ENCODE measurements at places on chromosomes 16 and 17.
A peak's percentile ranks its signal among the peaks of the same experiment; 100 is the strongest.

- DNase-seq, result peak; percentile 32
Measured at GRCh38 chr17:76683921-76684745, 26.6 kb downstream of the MXRA7 start.

DNA sequence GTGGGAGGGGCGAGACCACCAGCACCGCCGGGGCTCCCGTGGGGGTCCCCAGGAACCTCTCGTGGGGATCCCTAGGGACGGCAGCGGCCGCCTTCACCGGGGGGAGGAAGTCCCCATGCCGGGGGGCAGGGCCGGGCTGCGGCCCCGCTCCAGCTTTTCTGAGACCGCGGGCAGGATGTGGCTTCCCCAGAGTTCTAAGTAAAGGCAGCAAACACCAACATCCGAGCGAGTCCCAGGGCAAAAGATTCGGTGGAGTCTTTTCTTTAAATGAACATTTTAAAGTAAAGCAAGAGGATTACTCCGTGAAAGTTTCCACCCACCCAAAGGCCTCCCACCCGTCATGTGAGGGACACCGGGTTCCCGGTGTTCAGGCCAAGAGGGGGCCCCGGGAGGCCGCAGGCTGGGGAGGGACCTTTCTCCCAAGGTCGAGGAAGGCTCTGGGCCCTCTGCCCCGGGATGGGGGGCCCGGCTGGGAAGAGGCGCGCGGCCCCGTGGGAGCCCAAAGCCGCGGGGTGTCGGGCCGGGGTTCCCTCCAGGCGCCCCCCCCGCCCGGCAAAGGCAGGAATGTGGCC, 137.2 kb upstream of the RPH3AL start:
- no peak for DNase-seq

GRCh38 chr17:76772842-76773525, 35.1 kb downstream of the MFSD11 start:
- DNase-seq, result no peak

- DNase-seq, result no peak
Measured at GRCh38 chr16:17803625-17804410, 333.1 kb upstream of the XYLT1 start.

DNA sequence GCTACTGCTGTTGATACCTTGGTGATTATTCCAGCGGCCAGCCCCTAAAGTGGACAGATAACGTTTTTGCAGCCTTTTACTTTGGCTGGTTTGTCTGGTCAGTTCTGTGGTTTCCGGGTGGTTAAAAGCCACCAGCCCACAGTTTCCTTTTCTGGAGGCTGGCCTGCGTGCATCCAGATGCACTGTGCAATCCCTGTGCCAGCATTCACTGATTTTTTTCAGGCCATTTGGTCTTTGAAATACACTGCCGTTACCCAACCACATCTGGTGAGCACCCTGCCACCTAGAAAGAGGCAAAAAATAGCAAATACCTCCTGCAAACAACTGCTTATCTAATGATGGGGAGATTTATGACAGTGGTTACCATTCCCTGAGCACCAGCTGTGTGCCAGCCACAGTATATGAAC, 797 bp downstream of the NUDT7 start:
- no peak for DNase-seq

DNA sequence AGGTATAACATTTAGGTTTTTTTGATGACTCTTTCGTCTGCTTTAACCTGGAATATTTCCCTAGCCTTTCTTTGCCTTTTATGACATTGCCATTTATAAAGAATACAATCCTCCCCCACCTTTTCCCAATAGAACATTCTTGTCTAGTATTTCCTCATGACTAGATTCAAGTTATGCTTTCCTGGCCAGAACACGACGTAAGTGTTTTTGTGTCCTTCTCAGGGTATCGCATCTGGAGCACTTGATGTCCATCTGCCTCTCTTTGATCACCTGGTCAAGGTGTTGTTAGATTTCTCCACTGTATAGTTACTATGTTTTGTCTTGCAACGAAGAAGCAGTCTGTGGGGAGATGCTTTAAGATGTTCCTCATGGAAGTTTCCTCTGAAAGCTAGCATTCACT, 87.4 kb downstream of the MSI2 start:
- DNase-seq, result no peak

GRCh38 chr16:47581114-47581513, 120.0 kb downstream of the PHKB start:
- DNase-seq, result no peak

DNA sequence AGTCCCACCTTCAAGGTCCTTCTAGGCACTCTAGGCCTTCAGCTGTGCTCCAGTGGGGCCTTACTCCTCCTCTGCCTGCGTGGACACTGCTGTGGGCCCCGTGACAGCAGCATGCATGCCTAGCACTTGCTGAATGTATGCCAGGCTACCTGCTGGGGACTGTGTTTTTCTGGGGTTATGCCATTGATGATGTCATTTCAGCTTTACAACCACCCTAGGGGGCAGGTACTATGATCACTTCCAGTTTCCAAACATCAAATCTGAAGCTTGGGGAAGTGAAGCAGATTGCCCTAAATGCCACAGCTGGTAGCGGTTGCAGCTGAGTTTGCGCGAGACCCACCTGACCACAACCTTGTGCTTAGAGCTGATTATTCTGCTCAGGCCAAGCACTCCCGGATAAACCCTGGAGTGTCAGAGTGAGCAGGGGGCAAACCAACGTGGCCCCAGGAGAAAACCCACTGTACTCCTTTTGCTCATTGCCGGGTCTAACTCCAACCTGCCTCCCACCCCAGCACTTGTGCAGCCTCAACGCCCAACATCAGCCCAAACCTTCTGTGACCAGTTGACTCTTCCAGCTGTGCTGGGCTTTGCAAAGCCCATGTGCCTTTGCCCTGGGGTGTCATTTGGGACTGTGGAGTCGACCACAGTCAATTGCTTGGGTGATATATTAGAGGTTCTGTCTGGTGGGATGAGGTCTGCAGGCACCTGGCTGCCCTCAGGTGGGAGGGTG, 168.4 kb downstream of the ENGASE start:
- peak; percentile 33 for DNase-seq

- no peak for DNase-seq
Measured at GRCh38 chr16:66901626-66902025, 17.1 kb downstream of the CDH16 start.

DNA sequence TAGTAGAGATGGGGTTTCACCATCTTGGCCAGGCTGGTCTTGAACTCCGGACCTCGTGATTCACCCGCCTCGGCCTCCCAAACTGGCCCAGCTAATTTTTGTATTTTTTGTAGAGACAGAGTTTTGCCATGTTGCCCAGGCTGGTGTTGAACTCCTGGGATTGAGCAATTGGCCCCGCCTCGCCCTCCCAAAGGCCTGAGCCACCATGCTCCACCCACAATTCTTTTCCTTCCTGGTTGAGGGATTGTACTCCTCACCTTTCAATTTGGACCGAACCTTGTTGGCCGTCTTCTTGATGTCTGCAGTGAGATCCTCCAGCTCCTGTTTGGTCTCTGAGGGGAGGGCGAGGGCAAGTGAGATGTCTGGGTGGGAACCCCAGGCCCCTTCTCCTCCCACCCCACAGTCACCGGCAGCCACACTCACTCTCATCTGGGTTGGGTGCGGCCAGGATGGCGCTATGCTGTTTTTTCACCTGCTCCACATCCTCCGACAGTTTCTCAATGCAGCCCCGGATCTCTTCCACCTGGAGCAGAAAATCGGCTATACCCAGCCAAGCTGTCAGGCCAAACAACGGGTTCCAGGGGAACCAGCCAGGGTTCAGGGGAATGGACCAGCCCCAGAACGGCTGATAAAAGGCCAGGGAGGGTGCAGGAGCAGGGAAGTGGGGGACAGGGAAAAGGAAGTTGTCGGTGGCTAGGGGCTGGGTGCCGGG, 9.6 kb downstream of the STX1B start:
- DNase-seq, result no peak

DNA sequence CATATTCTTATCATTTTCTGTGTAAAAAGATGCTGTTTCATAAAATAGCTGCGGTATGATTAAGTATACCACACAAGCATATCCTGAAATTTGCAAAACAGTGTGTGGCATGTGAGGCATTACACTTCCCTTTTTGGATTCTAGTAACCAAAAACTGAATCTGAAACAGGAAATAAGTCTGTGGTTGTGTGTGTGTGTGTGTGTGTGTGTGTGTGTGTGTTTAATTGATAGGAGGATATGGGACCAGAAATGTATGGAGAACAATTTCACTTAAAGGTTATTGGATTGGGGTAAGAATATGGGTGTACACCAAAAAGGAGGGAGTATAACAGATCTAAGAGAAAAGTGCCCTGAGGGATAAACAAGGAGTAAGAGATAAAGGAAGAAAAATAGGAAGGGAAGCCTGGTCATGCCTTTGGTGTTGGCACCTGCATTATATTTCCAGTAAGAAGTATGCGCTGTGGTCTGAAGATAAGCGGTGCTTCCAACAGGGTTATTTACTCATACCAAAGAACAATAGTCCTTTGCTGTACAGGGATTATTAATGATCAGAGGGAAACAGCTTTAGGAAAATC, 4.0 kb downstream of the LYRM1 start:
- no peak for DNase-seq

- no peak for DNase-seq
Measured at GRCh38 chr17:51912939-51913338, 245.6 kb downstream of the CA10 start.

DNA sequence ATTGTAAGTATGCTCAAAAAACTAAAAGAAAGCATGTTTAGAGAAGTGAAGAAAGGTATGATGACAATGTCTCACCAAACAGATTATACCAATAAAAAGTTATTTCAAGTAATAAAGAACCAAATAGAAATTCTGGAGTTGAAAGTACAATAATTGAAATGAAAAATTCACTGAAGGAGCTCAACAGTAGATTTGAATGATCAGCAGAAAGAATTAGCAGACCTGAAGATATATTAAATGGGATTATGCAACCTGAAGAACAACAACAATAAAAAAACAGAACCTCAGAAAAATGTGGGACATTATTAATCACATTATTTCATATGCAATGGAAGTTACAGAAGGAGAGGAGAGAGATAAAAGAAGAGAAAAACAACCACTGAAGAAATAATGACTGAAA, 57.6 kb downstream of the ABCA8 start:
- no peak for DNase-seq

DNA sequence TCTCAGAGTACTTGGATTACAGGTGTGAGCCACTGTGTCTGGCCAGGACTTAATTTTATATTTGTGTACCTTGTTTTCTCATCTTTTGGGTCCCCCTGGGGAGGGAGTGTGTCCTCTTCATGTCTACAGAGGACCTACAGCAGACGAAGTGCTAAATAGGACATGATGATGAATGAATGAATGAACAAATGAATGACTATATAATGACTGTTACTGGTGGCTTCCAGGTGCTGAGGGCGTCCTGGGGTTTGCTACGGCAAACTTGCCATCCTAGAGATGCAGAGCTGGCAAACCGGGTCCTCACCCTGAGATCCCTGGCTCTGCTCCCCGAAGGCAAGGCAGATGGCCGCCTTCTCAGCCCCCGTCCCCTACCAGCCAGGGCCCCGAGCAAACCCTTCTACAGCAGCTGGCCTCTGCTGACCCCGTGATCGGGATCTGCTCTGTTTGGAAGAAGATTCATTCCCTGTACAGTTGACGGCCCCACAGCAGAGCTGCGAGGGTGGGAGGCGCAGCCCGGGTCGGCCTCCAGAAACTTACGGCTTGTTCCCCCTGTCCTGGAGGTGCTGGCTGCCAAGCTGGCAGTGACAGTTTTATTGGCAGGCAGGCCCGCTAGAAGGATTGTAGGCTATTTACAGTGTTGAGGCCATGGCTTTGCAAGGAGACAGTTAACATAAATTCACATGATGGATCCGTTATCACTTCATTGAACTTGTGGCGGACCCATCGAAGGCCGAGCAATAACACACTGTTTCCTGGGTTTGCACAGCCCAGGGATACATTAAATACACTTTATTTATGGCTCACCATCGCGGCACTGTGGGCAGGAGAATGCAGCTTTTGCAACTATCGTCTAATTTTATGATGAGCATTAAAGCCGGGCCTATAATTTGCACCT, 197.7 kb upstream of the GSE1 start:
- no peak for DNase-seq

DNA sequence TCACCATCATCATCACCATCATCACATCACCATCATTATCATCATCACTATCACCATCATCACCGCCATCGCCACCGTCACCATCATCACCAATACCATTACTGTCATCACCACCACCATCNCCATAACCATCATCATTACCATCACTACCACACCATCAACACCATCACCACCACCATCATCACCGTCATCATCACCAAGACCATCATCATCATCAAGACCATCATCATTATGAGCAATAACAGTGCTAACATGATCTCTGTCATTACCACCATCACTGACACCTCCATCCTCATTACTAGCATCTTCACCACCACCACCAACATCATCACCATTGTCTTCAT, 16.1 kb upstream of the ZNF469 start:
- DNase-seq, result no peak

GRCh38 chr17:65914784-65915342, 277.1 kb downstream of the CEP112 start:
- DNase-seq, result no peak

DNA sequence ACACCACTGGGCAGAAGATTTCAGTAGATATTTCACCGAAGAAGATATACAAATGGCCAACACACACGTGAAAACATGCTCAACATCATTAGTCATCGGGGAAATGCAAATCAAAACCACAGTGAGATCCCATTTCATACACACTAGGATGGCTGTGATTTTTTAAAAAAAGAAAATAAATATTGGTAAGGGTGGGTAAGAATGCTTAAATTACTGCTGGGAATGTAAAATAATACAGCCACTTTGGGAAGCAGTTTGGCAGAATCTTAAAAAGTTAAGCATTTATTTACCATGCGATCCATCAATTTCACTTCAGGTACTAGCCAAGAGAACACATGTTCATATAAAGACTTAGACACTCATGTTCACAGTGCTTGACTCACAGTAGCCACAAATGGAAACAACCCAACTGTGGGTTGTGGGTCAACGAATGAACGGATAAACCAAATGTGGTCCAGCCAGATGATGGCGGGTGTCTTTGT, 6.5 kb upstream of the C16orf74 start:
- no peak for DNase-seq

GRCh38 chr16:3938471-3938842, 57.9 kb upstream of the CREBBP start:
- DNase-seq, result no peak

DNA sequence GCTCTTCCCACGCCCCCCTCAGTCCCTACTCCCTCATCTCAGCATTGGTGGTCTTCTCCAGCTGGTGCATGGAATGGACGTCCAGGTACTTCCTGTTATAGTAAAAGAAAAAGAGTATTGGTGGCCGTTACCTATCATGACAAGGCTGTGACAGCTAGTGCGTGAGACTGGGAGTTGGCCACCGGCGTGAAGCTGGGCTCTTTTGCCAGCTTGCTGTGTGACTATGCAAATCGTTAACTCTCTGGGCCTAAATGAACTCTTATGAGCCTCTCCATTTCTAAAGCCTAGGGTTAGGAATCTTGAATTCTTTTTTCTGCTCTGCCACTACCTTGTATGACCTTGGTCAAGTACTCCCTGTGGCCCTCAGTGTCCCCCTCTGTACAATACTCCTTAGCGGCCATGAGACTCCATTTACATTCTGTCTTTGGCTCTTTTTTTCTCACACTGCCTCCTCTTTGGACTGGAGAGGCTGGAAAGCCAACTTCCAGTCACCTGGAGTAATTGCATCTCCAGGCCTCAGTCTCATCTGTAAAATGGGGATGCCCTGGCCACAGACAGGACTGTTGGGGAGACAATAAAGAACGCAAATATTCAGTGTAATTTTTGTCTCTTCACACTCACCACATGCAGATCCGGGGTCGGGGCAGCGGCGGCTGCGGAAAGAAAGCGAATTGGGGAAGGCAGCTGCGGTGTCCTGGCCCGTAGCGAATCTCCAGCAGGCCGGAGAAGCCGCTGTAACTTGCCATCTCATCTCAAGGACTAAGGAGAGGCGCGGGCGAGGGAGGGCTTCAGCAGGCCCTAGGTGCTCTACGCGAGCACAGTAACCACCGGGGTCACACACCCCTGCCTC, 1.1 kb downstream of the CFAP119 start:
- no peak for DNase-seq

GRCh38 chr16:8712589-8713361, 38.4 kb downstream of the ABAT start:
- DNase-seq, result peak; percentile 56
